Esophagus squamous epithelium (tissue), 5 donors: ENCODE measurements at places on chromosomes 2 and 18. TPM values are rescaled to one million over a fixed set of nuclear protein-coding genes. Genes with fewer than 3 reads are reported as not detected.

Gene CCDC148
- total RNA-seq: 0.31 TPM

Gene TFCP2L1
- 39.7 TPM for total RNA-seq

Gene BCL2
- total RNA-seq: 17.4 TPM

Gene ALKAL2
- total RNA-seq: not detected

Gene PKDCC
- 0.53 TPM for total RNA-seq

Gene CNDP1
- not detected for total RNA-seq

Gene LYPD1
- 0.15 TPM for total RNA-seq

Gene ACMSD
- not detected for total RNA-seq

Gene MROH2A
- total RNA-seq: 0.31 TPM

Gene ZNF804A
- not detected for total RNA-seq

Gene KLHL14
- total RNA-seq: 0.49 TPM

Gene TMEM185B
- 24.8 TPM for total RNA-seq

Gene C18orf54
- 1.7 TPM for total RNA-seq
